ENCODE measurements at places on chromosomes 1 and 21.

GRCh38 chr21:38933731-38934130, 128.0 kb downstream of the ETS2 start:
- no peak for DNase-seq
- H3K36me3 ChIP-seq = no peaks in the 10 kb centered on the region
- no peaks in the 10 kb centered on the region for H3K27me3 ChIP-seq
- H3K4me3 ChIP-seq = no peak overlapping the region
- H3K27ac ChIP-seq = no peak overlapping the region

DNA sequence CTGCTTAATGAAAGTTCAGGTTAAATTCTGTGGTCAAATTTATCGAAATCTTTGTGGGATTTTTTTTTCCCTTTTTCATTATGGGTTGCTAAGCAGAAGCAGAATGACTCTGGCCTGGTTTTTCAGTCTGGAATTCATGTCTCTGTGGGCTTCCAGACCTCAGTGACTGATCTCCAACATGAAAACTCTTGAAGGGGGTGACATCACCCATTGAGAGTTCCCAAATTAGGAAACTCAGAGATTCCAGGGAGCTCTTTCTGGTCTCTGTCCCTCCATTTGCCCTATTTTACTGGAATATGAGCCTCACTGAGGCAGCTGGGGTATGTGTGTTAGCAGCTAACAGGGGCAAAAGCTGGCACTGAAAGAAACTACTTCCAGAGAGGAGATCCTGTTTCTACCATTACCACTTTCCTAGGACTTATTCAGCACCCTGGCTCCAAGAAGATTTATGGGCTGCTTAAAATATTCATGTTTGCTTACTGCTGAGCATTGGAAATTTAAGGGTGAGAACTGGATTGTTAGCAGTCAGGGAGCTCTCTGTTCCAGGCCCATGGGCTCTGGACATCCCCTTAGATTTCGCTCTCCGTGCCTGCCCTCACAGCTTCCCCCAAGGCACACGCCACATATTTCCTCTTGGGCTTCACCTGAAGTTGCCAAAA, 203.4 kb upstream of the SPAG17 start:
- H3K4me3 ChIP-seq = no peak overlapping the region
- no peak for DNase-seq
- no peaks in the 10 kb centered on the region for H3K4me1 ChIP-seq
- H3K27me3 ChIP-seq = no peaks in the 10 kb centered on the region

DNA sequence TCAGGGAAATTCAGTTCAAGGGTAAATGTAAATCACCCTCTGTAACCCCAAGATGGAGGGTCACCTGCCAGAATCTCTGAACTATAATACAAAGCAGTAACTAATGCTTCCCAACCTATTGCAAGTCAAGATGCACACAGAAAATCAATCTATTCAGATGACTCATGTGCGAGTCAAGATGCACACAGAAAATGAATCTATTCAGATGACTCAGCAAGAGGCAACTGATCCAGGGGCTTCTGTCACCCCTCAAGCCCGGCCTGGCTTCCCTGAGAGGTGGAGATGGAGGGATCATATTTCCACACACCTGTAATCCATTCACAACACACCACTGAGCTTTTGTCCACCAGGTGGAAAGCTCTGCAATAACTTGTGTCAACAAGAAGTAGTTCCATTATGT, 17.4 kb upstream of the HIVEP3 start:
- H3K4me3 ChIP-seq = no peak overlapping the region
- no peaks in the 10 kb centered on the region for H3K27me3 ChIP-seq
- H3K4me1 ChIP-seq = no peaks in the 10 kb centered on the region
- no peak overlapping the region for H3K27ac ChIP-seq
- H3K36me3 ChIP-seq = no peaks in the 10 kb centered on the region

DNA sequence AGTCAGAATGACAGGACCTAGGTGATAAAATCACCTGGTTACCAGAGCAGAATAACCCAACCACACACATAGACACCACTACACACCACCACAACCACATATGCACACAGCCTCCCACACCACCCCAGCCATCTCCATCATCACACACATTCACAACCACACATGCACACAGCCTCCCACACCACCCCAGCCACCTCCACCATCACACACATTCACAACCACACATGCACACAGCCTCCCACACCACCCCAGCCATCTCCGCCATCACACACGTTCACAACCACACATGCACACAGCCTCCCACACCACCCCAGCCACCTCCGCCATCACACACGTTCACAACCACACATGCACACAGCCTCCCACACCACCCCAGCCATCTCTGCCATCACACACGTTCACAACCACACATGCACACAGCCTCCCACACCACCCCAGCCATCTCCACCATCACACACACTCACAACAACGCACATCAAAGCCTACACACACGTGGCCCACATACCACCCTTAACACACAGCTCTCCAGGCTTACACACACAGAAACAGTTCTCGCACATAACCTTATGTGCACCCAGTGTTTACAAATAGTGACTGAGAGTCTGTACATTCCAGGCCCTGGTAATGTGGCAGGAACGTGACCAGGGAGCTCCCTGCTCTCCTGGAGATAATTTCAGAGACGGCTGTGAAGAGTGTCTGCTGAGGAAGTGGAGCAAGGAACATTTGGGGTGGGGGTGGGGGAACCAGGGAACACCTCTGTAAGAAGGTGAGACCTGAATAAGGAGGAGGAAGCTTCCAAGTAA, 3.3 kb upstream of the GJB3 start:
- peaks cover 17% of the 10 kb centered on the region for H3K4me1 ChIP-seq
- no peak overlapping the region for H3K27ac ChIP-seq
- H3K36me3 ChIP-seq = no peaks in the 10 kb centered on the region
- H3K27me3 ChIP-seq = peaks cover 28% of the 10 kb centered on the region

DNA sequence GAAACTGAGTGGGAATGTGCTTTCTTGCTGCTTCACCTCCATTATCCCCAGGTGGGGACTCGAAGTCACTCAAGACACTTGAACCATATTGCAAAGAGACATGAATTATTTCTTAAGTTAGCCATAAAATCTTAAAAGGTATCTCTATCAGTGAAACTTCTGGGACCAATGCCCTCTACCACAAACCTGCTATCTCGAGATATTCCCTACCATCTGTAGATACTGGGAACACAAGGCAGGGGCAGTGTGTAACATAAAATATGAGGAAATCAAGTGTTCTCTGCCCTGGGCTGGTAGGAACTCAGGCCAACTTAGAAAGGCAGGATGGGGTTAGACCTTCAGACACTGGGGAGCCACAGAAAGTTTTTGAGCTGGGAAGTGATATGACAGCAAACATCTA, 1.3 kb upstream of the CD58 start:
- H3K36me3 ChIP-seq = peaks cover 3% of the 10 kb centered on the region
- H3K27ac ChIP-seq = no peak overlapping the region
- H3K27me3 ChIP-seq = no peaks in the 10 kb centered on the region
- H3K4me3 ChIP-seq = no peak overlapping the region
- DNase-seq = no peak
- H3K4me1 ChIP-seq = peaks cover 48% of the 10 kb centered on the region

DNA sequence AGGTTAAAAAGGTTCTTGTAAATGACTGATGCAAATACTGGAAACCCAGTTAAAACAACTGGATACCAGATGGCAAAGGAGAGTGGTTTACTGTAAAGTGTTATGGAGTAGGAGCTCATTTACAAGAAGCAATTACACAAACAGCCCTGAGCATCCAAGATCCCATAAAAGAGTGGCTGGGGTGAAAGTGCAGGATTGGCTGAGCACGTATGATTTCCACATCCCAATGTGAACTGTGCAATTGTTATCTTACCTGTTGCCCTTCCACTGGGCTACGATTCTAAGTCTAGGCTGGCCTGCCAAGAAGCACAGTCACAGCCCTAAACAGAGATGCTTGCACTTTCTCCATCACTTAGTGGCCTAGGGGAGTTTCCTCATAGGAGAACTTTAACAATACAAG, 277.6 kb upstream of the RUNX1 start:
- no peak overlapping the region for H3K4me3 ChIP-seq
- H3K36me3 ChIP-seq = no peaks in the 10 kb centered on the region
- no peak for DNase-seq
- H3K27me3 ChIP-seq = no peaks in the 10 kb centered on the region

DNA sequence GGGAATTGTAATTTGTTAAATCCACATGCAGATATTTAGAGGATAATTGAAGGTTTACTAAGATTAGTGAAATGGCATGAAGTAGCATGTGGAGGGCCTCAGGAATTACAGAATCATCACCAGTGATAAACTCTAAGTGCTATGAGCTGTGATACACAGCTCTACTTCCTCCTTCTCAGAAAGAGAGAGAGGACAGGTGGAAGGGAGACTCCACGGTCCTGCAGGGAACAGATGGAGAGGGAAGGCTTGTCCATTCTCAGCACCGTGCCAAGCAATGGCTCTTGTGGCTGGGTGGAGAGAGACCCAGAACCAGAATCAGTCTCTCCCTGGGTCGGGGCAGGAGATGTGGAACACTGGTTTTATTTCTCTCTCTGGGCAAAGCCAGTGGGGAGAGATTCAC, 27.8 kb upstream of the LYPD8 start:
- H3K4me1 ChIP-seq = no peaks in the 10 kb centered on the region
- no peaks in the 10 kb centered on the region for H3K27me3 ChIP-seq
- DNase-seq = no peak
- H3K36me3 ChIP-seq = no peaks in the 10 kb centered on the region
- no peak overlapping the region for H3K4me3 ChIP-seq
- no peak overlapping the region for H3K27ac ChIP-seq

- H3K4me1 ChIP-seq = no peaks in the 10 kb centered on the region
- no peak overlapping the region for H3K4me3 ChIP-seq
- H3K27ac ChIP-seq = no peak overlapping the region
- no peaks in the 10 kb centered on the region for H3K27me3 ChIP-seq
Measured at GRCh38 chr1:247268390-247269045, 12.6 kb downstream of the VN1R5 start.

GRCh38 chr1:54037476-54037875, 15.5 kb downstream of the TMEM59 start:
- H3K27ac ChIP-seq = no peak overlapping the region
- H3K4me1 ChIP-seq = no peaks in the 10 kb centered on the region
- H3K4me3 ChIP-seq = no peak overlapping the region
- peaks cover 100% of the 10 kb centered on the region for H3K36me3 ChIP-seq
- no peak for DNase-seq

DNA sequence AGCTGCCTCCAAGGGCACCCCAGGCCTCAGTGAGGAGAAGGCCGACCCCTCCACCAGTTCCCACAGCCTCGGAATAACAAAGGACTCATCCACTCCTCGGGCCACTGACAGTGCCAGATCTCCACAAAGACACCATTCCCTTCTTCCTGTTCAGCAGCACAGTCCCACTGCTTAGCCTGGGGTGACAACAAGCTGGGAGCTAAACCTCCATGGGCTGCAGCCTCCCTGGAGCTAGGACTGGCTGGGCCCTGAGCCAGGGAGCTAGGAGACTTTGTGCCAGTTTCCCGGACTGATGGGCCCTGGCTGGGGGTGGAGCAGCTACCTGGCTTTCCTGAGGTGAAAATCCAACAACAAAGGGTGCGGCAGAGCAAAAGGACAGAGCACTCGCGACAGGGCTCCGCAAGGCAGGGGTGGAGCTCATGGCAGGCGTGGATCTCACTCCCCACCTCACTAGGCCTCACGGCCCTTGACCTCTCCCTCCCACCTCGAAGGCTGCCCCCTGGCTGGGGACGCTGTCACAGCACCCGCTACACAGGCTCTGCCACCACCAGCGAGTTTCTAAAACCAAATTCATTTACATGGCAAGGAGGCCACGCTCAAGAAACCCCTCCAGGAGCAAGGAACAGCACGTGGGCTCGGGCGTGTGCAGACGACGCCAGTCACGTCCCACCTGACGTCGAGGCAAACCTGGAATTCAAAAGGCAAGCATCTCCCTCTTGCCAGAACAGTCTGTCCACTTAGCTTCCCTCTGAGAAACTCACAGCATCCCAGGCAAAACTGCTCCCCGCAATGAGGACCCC, 13.8 kb downstream of the SLC35E2B start:
- no peak overlapping the region for H3K4me3 ChIP-seq
- H3K4me1 ChIP-seq = peaks cover 8% of the 10 kb centered on the region
- peaks cover 5% of the 10 kb centered on the region for H3K36me3 ChIP-seq
- DNase-seq = peak; percentile 34
- H3K27me3 ChIP-seq = no peaks in the 10 kb centered on the region

GRCh38 chr1:64532646-64533045, 62.7 kb downstream of the CACHD1 start:
- no peak overlapping the region for H3K27ac ChIP-seq
- H3K4me1 ChIP-seq = peaks cover 21% of the 10 kb centered on the region

GRCh38 chr1:20339811-20340457, 49.3 kb downstream of the VWA5B1 start:
- no peak for DNase-seq
- H3K27ac ChIP-seq = no peak overlapping the region
- no peaks in the 10 kb centered on the region for H3K36me3 ChIP-seq
- peaks cover 28% of the 10 kb centered on the region for H3K27me3 ChIP-seq
- H3K4me3 ChIP-seq = no peak overlapping the region

- no peak overlapping the region for H3K27ac ChIP-seq
- H3K36me3 ChIP-seq = no peaks in the 10 kb centered on the region
- no peak for DNase-seq
- H3K27me3 ChIP-seq = no peaks in the 10 kb centered on the region
Measured at GRCh38 chr1:47865881-47866535, 131.2 kb downstream of the TRABD2B start.

DNA sequence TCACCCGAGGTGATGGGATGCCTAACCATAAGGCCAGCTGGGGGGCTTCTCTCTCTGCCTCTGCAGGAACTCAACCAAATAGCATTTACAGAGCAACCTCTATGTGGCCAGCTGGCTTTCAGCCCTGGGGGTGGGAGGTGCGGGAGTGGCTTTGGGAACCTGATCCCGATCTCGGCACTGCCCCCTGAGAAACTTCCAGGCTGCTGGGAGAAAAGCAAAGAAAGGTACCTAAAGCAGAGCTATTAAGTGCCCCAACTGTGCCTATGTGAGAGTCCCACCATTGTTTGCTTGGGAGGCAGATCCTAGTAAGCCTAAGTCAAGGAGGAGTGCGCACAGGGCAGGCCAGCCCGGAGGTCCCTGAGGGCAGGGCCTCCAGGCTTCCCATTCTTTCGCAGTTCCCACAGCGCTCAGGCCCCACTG, 7.0 kb downstream of the KRTCAP2 start:
- H3K4me3 ChIP-seq = peak overlapping the region; percentile 21
- peak overlapping the region; percentile 76 for H3K27ac ChIP-seq
- peaks cover 23% of the 10 kb centered on the region for H3K36me3 ChIP-seq

DNA sequence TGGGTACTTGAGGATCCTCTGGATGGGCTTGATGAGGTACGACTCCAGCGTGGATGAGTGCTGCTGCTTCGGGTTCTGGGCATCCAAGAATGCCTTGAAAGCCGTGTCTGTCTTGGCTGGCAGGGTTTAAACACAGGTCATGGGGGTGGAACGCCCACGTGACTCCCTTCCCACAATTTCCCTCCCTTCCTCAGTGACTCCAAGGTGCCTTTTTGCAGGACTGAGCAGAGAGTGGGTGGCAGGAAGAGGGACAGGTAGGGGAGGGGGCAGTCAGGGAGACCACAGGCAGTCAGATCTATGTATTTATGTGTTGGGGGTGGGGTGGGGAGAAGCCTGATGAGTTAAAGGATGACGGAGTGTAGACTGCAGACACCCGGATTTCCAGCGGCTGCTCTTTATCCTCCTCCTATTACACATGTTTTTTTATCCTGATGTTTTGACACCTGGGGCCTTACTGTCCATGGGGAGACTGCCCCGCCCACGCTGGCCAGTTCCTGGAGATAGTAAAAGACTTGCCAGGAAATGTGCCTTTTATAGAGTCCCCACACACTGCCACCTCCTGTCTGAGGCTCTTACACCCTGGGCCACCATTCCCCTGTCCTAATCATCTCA, 103.2 kb upstream of the KRTAP19-8 start:
- no peak overlapping the region for H3K4me3 ChIP-seq
- H3K36me3 ChIP-seq = peaks cover 10% of the 10 kb centered on the region
- DNase-seq = no peak
- H3K27ac ChIP-seq = no peak overlapping the region

- DNase-seq = no peak
- H3K27ac ChIP-seq = peak overlapping the region; percentile 44
- peaks cover 5% of the 10 kb centered on the region for H3K4me1 ChIP-seq
- H3K27me3 ChIP-seq = no peaks in the 10 kb centered on the region
- H3K36me3 ChIP-seq = no peaks in the 10 kb centered on the region
Measured at GRCh38 chr1:184574588-184574987, 180.1 kb downstream of the EDEM3 start.
